Ureter (tissue), 1 donor: ENCODE measurements at places on chromosomes 16 and 17. TPM values are rescaled to one million over a fixed set of nuclear protein-coding genes. Genes with fewer than 3 reads are reported as not detected.
A peak's percentile ranks its signal among the peaks of the same experiment; 100 is the strongest.

The SGCA gene
- total RNA-seq, result 16.9 TPM

The FGF11 gene
- total RNA-seq, result 3.5 TPM

The SMTNL2 gene
- 2.0 TPM for total RNA-seq

The WNT9B gene
- total RNA-seq, result 1.1 TPM

The TMEM208 gene
- total RNA-seq, result 30.9 TPM

The HCRT gene
- total RNA-seq, result not detected

DNA sequence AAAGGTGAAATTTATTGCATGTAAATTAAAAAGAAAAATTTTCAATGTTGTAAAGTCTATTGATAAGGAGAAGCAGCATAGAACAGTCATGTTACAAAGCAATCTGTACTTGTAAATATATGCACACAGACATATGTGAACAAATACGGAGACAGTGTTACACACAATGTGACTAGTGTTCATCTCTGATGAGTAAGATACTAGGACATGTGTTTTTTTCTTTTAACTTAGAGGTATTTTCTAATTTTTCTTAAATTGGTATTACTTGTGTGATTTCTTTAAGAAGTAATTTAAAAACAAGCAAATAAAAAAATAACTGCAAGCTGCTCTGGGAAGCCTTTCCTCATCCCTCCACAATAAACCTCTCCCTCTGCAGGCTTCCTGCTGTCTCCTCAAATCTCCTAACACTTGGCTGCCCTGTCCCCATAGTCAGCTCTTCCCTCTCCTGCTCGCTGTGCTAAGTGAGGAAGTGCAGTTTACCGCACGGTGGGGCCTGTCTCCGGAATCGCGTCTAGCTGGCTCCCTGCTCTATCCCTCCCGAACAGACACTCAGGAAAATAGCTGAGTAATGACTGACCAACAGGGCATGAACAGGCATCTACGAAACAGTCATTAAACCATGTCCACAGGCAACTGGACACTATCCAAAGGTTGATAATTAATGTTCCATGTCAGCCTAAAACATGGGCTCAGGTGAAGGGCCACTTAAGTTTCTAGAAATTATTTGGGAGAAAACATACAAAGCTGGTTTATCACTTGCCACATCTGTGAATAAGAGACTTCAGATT, 35.9 kb downstream of the CMTM4 start:
- DNase-seq, result peak; percentile 69

GRCh38 chr16:65116216-65116615, 5.6 kb downstream of the CDH11 start:
- DNase-seq, result no peak

- peak; percentile 91 for DNase-seq
Observed at GRCh38 chr17:1649844-1650501, at the start of gene RILP. RILP (minus strand) TSS chr17:1649866; CDS start chr17:1649804, 62 bp downstream.

- DNase-seq, result no peak
Observed at GRCh38 chr16:13376174-13376573, 474.8 kb downstream of the SHISA9 start.

- DNase-seq, result peak; percentile 77
Observed at GRCh38 chr16:30659507-30660423, 1.5 kb downstream of the FBRS start.

DNA sequence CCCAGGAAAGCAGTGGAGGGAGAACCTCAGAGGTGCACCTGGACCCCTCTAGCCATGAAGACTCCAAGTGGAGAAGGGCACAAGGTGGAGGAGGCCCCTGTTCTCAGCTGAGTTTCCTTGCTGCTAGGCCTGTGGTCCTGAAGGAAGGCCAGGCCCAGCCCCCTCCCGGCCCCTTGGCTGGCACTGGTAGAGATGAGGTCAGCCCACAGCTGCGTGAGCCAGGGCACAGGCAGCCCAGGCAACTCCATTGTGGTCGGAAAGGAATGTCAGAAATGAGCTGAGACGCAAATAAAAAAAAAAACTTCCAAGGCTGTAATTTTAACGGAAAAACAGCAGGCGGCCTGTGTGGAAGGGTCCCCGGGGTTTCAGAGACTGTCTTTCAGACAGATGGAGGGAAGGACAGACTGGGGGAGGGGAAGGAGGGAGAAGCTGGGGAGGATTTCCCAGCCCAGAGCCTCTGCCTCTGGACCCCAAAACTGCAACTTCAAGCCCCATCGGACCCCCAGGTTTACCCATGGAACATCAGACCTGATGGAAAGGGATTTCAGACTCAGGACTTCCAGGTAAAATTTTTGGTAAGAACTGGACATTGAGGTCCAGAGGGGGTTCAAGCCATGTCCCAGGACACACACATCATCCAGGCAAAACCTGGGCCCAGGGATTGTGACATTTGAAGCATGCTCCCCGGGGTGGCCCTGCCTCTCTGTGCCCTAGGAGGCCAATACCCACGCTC, 25.6 kb upstream of the MRPS23 start:
- peak; percentile 83 for DNase-seq

GRCh38 chr16:15770512-15770911, 86.3 kb downstream of the MYH11 start:
- DNase-seq, result no peak

DNA sequence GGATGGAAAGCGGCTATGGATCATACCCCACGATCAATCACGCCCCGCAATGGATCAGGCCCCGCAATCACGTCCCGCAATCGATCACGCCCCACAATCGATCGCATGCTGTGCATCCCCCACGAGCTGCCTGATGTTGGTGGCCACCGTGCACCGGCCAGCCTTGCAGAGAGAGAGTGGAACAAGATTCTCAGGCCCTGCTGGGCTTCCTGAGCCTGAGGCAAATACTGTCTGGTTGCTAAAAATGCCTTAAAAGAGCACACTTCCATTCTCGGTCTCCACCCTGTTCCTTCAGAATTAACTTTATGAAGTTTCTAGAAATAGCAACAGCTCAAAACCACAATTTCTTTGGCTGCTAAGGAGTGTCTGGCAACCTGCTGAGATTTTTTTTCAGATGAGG, 81.5 kb downstream of the VPS53 start:
- no peak for DNase-seq

DNA sequence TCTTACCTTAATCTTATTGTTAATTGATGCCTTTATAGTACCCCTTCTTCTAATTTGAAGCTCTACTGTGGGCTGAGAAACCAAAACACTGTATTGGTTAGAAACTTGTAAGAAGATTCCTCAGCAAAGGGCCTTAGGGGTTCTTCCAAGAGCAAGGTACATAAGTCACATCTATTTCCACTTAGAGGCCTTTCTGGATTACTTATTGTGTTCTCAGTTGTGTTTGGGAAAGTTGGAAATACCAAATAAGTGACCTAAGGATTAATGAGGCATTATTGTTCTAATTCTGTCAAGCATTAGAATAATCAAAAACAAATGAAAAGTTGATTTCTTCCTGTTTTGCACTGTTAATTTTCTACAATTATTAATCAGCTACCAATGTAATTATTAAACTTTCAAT, 85.8 kb downstream of the SKAP1 start:
- DNase-seq, result no peak

DNA sequence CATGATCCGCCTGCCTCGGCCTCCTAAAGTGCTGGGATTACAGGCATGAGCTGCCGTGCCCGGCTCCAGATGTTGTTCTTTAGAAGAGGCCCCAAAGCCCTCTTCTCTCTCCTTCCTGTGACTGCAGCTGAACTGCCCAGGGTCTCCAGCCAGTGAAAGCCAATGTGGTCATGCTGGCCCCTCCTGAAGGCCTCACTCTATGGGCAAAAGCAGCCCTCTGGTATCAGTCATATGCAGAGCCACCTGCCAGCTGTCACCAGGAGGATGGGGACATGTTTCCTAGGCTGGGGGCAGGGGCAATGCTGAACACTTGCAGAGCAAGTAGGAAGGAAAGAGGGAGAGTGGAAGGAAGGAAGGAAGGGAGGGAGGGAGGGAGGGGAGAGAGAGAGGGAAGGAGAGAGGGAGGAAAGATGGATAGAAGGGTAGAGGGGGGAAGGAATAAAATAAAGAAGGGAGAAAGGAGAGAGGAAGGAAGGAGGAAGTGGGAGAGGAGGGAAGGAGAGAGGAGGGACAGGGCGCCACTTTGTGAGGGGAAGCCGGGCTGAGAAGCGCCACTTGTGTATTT, 36.0 kb downstream of the SOCS3 start:
- DNase-seq, result no peak

GRCh38 chr16:79267781-79268180, 332.8 kb downstream of the MAF start:
- no peak for DNase-seq

GRCh38 chr17:81346090-81346907, 49.0 kb upstream of the BAHCC1 start:
- DNase-seq, result peak; percentile 99

DNA sequence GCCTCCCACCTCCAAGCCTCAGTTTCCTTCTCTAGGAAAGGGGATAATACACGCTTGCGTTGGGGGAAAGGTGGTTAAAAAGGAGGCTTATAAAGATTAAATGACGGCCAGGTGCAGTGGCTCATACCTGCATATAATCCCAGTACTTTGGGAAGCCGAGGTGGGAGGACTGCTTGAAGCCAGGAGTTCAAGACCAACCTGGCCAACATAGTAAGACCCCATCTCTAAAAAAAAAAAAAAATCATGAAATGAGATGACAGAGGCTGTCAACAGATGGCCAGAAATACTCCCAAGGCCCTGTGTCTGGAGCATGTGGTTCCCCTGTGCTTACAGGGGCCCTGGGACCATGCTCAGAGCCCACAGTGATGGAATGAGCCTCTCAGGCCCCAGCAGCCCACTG, 30.4 kb downstream of the RTN4RL1 start:
- DNase-seq, result no peak

DNA sequence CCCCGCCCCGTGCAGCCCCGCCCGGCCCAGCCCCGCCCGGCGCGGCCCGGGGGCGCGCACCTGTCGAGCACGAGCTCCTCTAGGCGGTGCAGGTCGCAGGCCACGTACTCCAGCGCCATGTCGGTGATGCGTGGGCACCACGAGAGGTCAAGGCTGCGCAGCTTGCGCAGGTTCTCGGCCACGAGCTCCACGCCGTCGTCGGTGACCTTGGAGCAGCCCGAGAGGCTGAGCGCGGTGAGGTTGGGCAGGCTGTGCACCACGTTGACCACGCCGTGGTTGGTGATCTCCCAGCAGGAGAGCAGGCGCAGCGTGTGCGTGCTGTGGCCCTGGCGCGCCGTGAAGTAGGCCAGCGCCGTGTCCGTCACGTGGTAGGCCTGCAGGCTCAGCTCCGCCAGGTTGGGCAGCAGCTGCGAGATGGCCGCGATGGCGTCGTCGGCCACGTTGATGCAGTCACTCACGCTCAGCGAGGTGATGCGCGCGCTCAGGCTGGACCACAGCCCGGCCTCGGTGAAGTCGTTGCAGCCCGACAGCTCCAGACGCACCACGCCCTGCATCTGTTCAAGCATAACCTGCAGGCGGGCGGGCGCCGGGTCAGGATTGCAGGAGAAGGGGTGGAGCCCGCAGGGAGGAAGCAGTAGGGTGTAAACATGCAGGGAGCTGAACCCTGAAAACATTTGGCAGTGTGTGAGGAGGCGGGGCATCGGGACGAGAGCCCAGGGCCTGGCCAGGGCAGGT, 5.3 kb upstream of the WDR24 start:
- peak; percentile 76 for DNase-seq
